ENCODE measurements at places on chromosomes 13 and 19. TPM values are rescaled to one million over a fixed set of nuclear protein-coding genes. Genes with fewer than 3 reads are reported as not detected.

The ZNF677 gene
- total RNA-seq: 8.3 TPM

The STOML3 gene
- total RNA-seq: not detected

The CCNE1 gene
- 25.7 TPM for total RNA-seq

The TMEM150B gene
- total RNA-seq: not detected

The DNAAF3 gene
- total RNA-seq: not detected

DNA sequence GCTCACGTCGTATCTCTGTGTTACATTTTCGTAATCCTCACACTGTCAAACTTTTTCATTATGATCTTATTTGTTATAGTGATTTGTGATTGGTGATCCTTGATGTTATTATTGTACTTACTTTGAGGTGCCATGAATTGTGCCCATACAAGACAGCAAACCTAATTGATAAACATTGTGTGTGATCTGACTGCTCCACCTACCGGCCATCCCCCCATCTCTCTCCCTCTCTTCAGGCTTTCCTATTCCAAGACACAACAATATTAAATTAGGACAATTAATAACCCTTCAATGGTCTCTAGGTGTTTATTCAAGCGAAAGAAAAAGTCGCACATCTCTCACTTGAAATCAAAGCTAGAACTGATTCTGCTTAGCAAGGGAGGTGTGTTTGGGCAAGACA is 349.3 kb downstream of the RBM26 start:
- no peaks in the 10 kb centered on the region for H3K27me3 ChIP-seq
- no peaks in the 10 kb centered on the region for H3K36me3 ChIP-seq
- no peak overlapping the region for H3K27ac ChIP-seq

GRCh38 chr13:78430166-78430791 is 173.1 kb downstream of the POU4F1 start:
- no peak for DNase-seq
- no peak overlapping the region for H3K4me3 ChIP-seq
- H3K27ac ChIP-seq: no peak overlapping the region
- no peaks in the 10 kb centered on the region for H3K4me1 ChIP-seq
- H3K36me3 ChIP-seq: no peaks in the 10 kb centered on the region

DNA sequence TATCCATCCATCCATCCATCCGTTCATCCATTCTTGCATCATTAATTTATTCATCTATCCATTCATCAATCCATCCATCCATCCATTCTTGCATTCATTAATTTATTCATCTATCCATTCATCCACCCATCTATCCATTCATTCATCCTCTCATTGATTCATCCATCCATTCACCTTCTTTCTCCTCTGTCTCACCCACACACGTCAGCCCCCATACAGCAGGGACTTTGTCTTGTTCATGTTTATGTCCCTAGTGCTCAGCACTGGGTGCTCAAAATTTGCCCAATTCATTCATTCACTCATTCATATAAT is 683 bp upstream of the AP1M2 start:
- no peaks in the 10 kb centered on the region for H3K36me3 ChIP-seq
- no peak overlapping the region for H3K27ac ChIP-seq
- peaks cover 6% of the 10 kb centered on the region for H3K27me3 ChIP-seq
- peaks cover 6% of the 10 kb centered on the region for H3K4me1 ChIP-seq
- no peak overlapping the region for H3K4me3 ChIP-seq
- DNase-seq: no peak

- H3K4me1 ChIP-seq: no peaks in the 10 kb centered on the region
- DNase-seq: no peak
- no peaks in the 10 kb centered on the region for H3K36me3 ChIP-seq
- no peak overlapping the region for H3K27ac ChIP-seq
These were observed 88.0 kb upstream of the FRY start for GRCh38 chr13:31943591-31943990.

DNA sequence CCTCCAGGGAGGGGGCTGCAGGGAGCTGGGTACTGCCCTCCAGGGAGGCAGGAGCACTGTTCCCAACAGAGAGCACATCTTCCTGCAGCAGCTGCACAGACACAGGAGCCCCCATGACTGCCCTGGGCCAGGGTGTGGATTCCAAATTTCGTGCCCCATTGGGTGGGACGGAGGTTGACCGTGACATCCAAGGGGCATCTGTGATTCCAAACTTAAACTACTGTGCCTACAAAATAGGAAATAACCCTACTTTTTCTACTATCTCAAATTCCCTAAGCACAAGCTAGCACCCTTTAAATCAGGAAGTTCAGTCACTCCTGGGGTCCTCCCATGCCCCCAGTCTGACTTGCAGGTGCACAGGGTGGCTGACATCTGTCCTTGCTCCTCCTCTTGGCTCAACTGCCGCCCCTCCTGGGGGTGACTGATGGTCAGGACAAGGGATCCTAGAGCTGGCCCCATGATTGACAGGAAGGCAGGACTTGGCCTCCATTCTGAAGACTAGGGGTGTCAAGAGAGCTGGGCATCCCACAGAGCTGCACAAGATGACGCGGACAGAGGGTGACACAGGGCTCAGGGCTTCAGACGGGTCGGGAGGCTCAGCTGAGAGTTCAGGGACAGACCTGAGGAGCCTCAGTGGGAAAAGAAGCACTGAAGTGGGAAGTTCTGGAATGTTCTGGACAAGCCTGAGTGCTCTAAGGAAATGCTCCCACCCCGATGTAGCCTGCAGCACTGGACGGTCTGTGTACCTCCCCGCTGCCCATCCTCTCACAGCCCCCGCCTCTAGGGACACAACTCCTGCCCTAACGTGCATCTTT is 7.8 kb upstream of the CEACAM5 start:
- no peak overlapping the region for H3K27ac ChIP-seq
- no peak for DNase-seq
- peaks cover 28% of the 10 kb centered on the region for H3K27me3 ChIP-seq
- H3K4me1 ChIP-seq: no peaks in the 10 kb centered on the region

GRCh38 chr13:97369261-97369893 is 64.6 kb upstream of the RAP2A start:
- H3K36me3 ChIP-seq: peaks cover 8% of the 10 kb centered on the region
- DNase-seq: no peak
- H3K4me3 ChIP-seq: peak overlapping the region; percentile 66
- H3K27ac ChIP-seq: peak overlapping the region; percentile 62
- H3K27me3 ChIP-seq: no peaks in the 10 kb centered on the region
- H3K4me1 ChIP-seq: peaks cover 14% of the 10 kb centered on the region

DNA sequence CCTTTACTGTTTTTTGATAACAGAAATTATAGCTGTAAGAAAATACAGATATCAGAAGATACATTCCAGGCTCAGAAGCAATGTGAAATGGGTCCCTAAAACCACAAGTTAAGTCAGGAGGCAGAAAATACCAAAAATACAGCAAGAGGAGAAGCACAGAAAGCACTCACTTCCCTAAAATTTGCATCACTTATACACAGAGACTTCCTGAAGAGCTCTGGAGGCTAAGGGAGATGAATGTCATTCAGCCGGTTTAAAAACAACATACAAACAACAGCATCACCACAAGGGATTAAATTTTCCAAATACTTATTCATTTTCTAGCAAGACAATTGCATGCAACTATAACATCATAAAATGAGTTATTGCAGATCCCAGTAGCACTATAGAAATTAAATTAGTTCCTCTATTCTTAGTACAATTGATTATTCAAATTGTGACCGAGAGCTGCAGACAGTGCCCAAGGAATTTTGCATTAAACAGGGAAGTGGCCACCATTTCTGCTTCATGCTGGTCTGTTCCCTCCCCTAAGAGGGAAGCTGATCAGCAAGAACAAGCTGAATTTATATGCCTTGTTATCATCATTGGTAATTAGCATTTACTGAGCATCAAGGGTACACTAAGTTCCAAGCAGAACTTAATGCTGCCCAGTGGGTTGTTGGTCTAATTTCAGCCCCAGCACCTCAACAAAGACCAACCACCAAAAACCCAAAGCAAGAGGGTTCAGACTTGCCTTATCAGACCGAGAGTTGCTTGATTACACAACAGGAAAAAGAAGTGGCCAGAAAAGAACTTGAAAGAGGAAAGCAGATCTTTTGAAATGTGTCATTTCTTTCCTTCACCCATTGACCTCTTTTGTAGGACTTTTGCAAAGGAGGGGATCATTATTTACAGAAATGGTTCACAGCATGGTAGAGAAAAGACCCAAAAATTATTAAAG is 140.7 kb downstream of the KCTD12 start:
- H3K27ac ChIP-seq: no peak overlapping the region
- H3K4me1 ChIP-seq: no peaks in the 10 kb centered on the region
- DNase-seq: no peak

- H3K4me1 ChIP-seq: peaks cover 16% of the 10 kb centered on the region
- peak; percentile 100 for DNase-seq
These were observed at the start of gene ZNF333 for GRCh38 chr19:14689598-14690503. ZNF333 (plus strand) TSS chr19:14690048; CDS start chr19:14693492, 3,444 bp downstream.

Measured in activated CD8-positive, alpha-beta T cell treated with anti-CD3 and anti-CD28 coated beads for 36 hours (primary cell).